Stimulated activated CD4-positive, alpha-beta T cell treated with anti-CD3 and anti-CD28 coated beads, Interleukin-4, amount 100 ng/mL, for 1 hour (primary cell): ENCODE measurements at places on chromosomes 3 and 15.

- DNase-seq = no peak
Observed at GRCh38 chr3:126270145-126270811, 86.9 kb downstream of the KLF15 start.

GRCh38 chr15:71115567-71116351, 488 bp downstream of the THSD4 start:
- no peak for DNase-seq

GRCh38 chr3:4589475-4590097, 96.4 kb downstream of the ITPR1 start:
- DNase-seq = no peak

DNA sequence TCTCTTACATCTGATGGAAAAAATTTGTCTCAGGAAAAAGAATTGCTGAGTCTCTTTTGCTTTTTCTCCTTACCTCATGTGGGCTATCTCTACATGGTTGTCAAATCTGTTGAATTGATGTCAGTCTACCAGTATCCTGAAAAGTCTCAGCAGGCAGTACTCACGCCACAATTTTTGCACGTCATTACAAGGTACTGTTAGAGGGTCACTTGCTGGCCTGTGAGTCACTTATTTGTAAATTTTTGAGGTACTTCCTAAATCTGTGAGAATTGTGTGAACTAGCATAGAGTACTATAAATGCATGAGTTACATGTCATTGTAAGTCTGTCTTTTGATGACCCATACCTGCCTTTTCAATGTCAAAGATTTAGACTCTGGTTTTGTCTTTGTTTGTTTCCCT, 15.9 kb downstream of the HPS3 start:
- DNase-seq = no peak

- DNase-seq = peak; percentile 44
Observed at GRCh38 chr3:5002174-5002870, 23.1 kb downstream of the BHLHE40 start.

DNA sequence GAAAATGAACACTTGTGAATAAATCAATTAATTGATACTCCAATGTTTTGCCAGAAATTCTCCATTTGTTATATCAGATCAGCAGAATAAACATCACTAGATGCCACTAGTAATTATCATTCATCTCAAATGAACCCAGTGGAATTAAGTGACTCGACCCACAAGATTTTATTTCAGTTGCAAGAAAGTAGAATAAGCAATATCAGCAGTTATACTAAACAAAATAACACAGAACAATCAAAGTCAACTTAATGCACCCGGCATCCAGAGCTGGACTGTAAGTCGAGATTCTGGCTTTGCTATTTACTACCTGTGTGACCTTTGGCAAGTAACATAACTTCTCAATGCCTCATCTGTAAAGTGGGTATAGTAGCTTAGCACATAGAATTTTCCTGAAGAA, 256.5 kb downstream of the MEIS2 start:
- no peak for DNase-seq

- DNase-seq = no peak
Observed at GRCh38 chr3:64187065-64187959, 38.0 kb downstream of the PRICKLE2 start.

DNA sequence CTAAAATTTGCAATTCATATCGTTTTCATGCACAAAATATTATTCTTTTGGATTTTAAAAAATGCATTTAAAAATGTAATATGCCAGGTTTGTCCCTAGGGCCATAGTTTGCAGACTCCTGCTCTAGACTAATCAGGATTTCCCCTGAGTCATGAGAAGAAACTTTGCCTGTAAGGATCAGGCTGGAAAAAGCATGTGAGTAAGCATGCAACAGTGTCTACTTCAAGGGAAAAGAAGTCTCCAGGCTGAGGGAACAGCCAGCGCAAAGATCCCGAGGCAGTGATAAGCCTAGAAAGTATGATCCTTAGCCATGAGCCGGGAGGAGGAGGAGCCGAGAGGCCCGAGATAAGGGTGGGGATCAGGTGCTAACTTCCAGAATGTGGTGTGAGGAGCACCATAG, 382.8 kb upstream of the CFAP20DC start:
- DNase-seq = no peak

- no peak for DNase-seq
Observed at GRCh38 chr3:184608209-184608608, 46.6 kb downstream of the EPHB3 start.

DNA sequence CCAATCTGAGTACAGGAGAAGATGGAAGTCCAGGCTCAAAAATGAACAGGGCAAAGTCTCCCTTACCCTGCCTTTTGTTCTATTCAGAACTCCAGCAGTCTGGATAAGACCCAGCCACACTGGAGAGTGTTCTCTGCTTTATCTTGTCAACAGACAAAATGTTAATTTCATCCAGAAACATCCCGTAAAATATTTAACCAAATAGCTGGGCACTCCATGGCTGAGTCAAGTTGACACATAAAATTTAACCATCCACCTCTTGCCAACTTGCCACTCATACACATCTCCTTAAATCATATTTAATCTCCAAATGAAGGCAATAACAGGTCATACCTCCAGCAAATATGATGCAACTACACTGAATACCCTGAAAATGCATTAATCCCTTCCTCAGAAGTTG, 33.6 kb downstream of the MKRN3 start:
- DNase-seq = no peak
